ENCODE measurements at places on chromosomes 1 and 21.

DNA sequence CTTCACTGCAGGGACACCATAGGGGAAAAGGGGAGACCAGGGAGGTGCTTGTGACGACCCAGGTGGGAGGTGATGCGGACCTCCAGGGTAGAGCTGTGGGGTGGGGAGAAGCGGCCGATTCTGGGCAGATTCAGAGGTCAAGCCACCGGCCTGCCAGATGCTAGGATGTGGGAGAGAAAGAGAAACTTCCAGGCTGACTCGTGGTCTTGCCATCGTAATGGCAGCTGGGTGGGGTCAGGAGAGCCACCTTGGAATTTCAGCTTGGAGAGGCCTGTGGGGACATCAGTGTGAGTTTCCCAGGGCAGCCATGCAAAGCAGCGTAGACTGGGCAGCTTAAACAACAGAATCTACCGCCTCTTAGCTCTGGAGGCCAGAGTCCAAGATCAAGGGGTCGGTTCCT is 258.0 kb upstream of the VAMP3 start:
- no peak for DNase-seq

- no peak for DNase-seq
Measured at GRCh38 chr21:41951876-41952567, 1.8 kb downstream of the C2CD2 start.

GRCh38 chr21:43983390-43983789 is 28.7 kb upstream of the TRAPPC10 start:
- no peak for DNase-seq

DNA sequence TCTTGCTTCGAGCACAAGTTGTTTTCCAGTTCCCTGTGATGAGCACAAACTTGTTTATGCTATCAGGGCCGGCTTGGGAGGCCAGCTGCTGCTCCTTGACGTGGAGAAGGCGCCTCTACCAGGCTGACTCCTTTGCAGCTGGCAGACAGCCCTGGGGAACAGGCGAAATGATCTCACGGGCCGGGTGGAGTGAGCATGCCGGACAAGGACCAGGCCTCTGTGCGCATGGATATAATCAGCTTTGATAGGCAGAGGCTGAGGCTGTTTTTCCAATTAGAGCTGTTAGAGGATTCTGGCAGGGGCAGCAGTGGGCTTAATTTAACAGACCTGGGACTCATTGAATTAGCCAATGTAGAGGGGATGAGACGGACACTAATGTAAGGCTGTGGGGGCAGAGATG is 38.9 kb downstream of the FAM163A start:
- no peak for DNase-seq

DNA sequence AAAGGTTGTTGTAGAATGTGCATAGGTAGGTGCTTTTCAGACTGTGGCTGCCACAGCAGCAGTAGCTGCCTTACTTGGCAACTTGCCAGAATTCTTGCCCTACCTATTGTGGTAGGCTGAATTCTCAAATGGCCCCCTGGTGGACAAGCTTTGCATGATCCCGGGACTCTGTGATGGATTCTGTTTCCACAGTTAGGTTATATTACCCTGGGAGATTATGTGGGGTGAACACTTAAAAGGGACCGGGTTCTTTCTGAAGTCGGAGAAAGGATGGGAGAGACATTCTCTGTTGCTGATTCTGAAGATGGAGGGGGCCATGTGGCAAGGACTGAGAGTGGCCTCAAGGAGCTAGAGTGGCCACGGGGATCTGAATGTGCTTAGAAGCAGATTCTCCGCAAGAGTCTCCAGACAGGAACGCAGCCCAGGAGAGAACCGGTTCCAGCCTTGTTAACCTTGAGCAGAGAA is 32.1 kb upstream of the KCNE1 start:
- DNase-seq: no peak

Data from NCI-H1417 treated with DMSO at 0.1 percent for 48 hours (cell line).